Osteoblast (primary cell): ENCODE measurements at places on chromosomes 12 and 14. TPM values are rescaled to one million over a fixed set of nuclear protein-coding genes. Genes with fewer than 3 reads are reported as not detected.

KLRC1 gene
- not detected in 2 replicates for total RNA-seq

MEG3 gene
- 200 and 269 TPM in 2 replicates for total RNA-seq

PTHLH gene
- total RNA-seq: 2.2 and 3.2 TPM in 2 replicates

CD163L1 gene
- under 0.01 and 0.88 TPM in 2 replicates for total RNA-seq

AHNAK2 gene
- total RNA-seq: 30.8 and 31.8 TPM in 2 replicates

GCH1 gene
- total RNA-seq: 2.7 and 3.3 TPM in 2 replicates

LYZ gene
- total RNA-seq: 1.8 and 8.3 TPM in 2 replicates

PAX9 gene
- under 0.01 TPM in 1 of 2 replicates, not detected in the other for total RNA-seq

KITLG gene
- 46.7 and 62.5 TPM in 2 replicates for total RNA-seq

GLIPR1L2 gene
- total RNA-seq: 0.29 and 0.36 TPM in 2 replicates

GDF11 gene
- 4.1 and 4.3 TPM in 2 replicates for total RNA-seq

GDF3 gene
- total RNA-seq: not detected in 2 replicates

FIGNL2 gene
- total RNA-seq: 0.29 and 0.36 TPM in 2 replicates

C1S gene
- 443 and 478 TPM in 2 replicates for total RNA-seq

P3H3 gene
- total RNA-seq: 108 and 130 TPM in 2 replicates

GALNT9 gene
- total RNA-seq: 0.36 and 1.2 TPM in 2 replicates

EPYC gene
- total RNA-seq: 1.8 TPM in 2 replicates

REC8 gene
- total RNA-seq: 3.3 and 3.5 TPM in 2 replicates

MIP gene
- not detected in 2 replicates for total RNA-seq

C1RL gene
- total RNA-seq: 63.7 and 67.5 TPM in 2 replicates

TSHR gene
- not detected in 2 replicates for total RNA-seq

PKP2 gene
- total RNA-seq: under 0.01 and 0.29 TPM in 2 replicates

ZC3H10 gene
- 9.0 and 10.6 TPM in 2 replicates for total RNA-seq

TBX3 gene
- total RNA-seq: 11.9 and 14.1 TPM in 2 replicates

KRT77 gene
- total RNA-seq: not detected in 2 replicates

MGST1 gene
- total RNA-seq: 72.7 and 81.9 TPM in 2 replicates

EFS gene
- 9.8 and 14.1 TPM in 2 replicates for total RNA-seq

RNASE9 gene
- total RNA-seq: not detected in 2 replicates

ACRBP gene
- under 0.01 and 0.36 TPM in 2 replicates for total RNA-seq

KRT2 gene
- total RNA-seq: not detected in 2 replicates

FAIM2 gene
- total RNA-seq: 0.88 and 1.4 TPM in 2 replicates

ITGB7 gene
- total RNA-seq: 0.88 and 1.1 TPM in 2 replicates

KERA gene
- not detected in 2 replicates for total RNA-seq

PAH gene
- total RNA-seq: not detected in 2 replicates

BMAL2 gene
- total RNA-seq: 18.3 and 21.7 TPM in 2 replicates

KRT86 gene
- total RNA-seq: under 0.01 and 0.36 TPM in 2 replicates

C2CD5 gene
- total RNA-seq: 22.1 and 25.0 TPM in 2 replicates

ARG2 gene
- total RNA-seq: 11.2 and 13.3 TPM in 2 replicates

CFAP73 gene
- not detected in 2 replicates for total RNA-seq

L2HGDH gene
- total RNA-seq: 3.2 and 3.6 TPM in 2 replicates

TCL1A gene
- total RNA-seq: not detected in 2 replicates

TMEM233 gene
- total RNA-seq: under 0.01 TPM in 1 of 2 replicates, not detected in the other

PUS7L gene
- total RNA-seq: 18.9 and 20.6 TPM in 2 replicates

PLCZ1 gene
- total RNA-seq: not detected in 2 replicates

CD69 gene
- total RNA-seq: not detected in 2 replicates

RASSF8 gene
- 84.3 and 97.4 TPM in 2 replicates for total RNA-seq

KRT4 gene
- not detected in 2 replicates for total RNA-seq

FKBP11 gene
- 24.8 and 31.8 TPM in 2 replicates for total RNA-seq

SPIC gene
- not detected in 2 replicates for total RNA-seq

ALG10 gene
- 6.9 and 9.7 TPM in 2 replicates for total RNA-seq

MDGA2 gene
- total RNA-seq: not detected in 2 replicates

MMAB gene
- 34.4 and 35.7 TPM in 2 replicates for total RNA-seq
